ENCODE measurements at places on chromosomes 7 and 10.

DNA sequence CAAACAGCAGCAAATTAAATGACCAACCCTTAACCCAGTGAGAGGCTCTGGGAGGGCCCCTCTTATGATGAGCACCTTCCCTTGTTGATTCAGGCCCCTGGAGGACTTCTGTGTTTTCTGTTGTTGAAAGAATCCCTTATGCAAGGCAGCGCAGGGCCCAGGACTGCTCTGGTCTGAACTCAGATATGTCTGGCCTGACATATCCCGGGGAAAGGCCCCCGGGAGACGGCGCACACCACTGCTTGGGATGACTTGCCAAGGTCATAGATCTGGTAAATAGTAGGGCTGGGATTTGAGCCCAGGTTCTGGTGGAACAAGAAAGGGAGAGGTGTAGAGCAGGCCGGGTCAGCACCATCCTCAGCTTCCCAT is 124.0 kb downstream of the AOAH start:
- no peak for DNase-seq

- DNase-seq, result no peak
These were observed 27.4 kb upstream of the PCBD1 start for GRCh38 chr10:70915806-70916205.

GRCh38 chr10:123136221-123136805 is 543 bp downstream of the HMX3 start:
- no peak for DNase-seq

GRCh38 chr7:73869011-73869798 is 8.2 kb downstream of the TMEM270 start:
- no peak for DNase-seq

DNA sequence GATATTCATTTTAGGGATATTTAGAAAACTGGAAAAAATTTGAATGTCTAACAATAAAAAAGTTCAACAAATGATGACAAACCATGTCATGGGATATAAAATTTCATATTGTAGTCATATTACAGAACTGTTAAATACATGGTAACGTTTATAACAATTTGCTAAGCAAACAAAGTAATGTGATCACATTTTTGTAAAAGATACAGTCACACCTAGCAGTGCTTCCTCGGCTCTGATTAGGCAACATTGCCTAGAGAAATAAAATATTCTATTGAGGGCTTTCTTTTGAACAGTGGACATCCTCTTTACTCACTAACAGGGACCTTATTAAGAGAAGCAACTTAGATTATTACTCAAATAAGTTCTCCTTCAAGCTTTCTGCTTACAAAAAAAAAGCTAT is 605.5 kb downstream of the GATA3 start:
- DNase-seq, result no peak

GRCh38 chr10:117053482-117053881 is 48.5 kb upstream of the SHTN1 start:
- DNase-seq, result no peak

DNA sequence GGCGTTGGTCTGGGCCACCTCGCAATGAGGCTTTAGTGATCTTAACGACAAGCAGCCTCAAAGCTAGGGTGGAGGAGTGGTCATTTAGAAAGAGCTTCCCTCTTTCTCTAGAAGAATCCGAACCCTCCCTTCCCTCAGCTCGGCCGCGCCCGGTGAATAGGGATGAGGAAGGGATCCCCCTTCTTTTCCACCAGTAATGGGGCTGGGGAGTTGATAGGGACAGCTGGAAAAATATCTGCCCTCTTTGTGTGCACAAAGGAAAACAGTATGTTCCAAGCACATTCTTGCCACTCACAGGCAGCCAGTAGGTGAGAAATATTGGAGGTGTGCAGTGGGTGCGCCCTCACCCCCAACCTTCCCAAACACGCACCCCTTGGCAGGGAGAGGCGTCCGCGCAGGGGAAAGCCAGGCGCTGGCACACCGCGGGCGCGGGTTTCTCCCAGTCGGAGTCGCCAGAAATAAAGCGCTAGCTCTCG is 6.5 kb downstream of the DLX5 start:
- no peak for DNase-seq

- DNase-seq, result no peak
These were observed 156.4 kb upstream of the KLF14 start for GRCh38 chr7:130890176-130891020.

DNA sequence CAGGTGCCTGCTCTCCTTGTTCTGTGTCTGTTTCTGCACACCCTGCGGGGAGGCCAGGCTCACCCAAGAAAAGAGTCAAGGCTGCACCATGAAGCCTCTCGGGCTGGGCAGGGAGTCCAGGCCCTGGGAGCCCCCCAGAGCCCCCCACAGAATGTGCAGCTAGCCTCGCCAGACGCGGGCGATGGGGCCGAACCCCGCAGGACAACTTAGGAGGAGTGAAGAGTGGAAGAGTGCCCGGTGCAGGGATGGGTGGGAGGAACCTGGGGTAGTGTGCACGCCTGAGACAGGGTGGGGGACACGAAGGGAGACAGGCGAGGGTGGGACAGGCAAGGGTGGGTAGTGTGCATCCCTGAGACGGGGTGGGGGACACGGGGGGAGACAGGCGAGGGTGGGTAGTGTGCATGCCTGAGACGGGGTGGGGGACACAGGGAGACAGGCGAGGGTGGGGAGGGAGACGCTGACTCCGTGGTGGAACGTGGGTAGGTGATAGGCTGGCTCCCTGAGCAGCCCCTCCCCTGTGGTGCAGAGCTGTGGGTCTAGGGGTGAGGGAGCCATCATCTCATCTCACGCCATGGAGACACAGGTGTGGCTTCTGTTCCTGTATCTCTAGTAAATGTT is 615.4 kb downstream of the DNAJB6 start:
- DNase-seq, result no peak

DNA sequence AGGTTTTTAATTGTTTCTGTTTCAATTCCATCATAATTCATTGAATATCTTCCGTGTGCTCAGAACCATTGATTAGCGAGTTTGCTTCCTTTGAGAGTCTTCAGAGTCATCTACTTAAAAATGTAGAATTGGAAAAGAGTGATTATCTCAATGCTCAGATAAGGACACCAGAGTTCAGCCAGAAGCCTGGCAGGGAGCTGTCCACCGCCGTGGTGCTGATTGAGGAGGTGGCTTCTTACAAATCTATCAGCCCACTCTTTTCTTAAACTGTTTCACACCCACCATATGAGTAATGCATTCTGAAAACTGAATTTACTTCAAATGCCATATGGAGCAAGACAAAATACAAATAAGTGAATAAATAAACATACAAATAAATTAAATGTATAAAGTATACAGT is 79.3 kb downstream of the INSYN2A start:
- DNase-seq, result no peak

GRCh38 chr7:117195361-117196029 is 127.4 kb downstream of the WNT2 start:
- DNase-seq, result no peak

DNA sequence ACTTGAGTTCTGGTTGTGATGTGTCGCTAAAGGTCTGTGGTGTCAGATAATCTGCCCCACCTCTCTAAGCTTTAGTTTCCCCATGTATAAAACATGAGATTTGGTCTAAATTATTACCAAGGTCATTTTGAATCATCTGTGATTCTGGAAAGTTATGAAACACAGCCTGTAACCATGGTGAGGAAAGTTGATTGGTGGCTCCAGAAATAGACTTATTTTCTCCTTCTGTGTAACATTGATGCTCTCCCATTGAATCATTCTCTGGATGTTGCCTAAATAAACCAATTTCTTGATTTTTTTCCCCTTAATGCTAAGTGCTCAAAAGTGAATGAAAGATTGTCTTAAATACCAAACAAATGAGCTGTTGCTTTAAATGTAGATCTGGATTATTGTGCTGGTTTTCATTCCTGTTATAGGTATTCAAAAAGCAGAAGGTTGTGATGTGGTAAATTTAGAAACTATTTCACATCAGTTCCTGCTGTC is 30.0 kb upstream of the PCGF5 start:
- no peak for DNase-seq

DNA sequence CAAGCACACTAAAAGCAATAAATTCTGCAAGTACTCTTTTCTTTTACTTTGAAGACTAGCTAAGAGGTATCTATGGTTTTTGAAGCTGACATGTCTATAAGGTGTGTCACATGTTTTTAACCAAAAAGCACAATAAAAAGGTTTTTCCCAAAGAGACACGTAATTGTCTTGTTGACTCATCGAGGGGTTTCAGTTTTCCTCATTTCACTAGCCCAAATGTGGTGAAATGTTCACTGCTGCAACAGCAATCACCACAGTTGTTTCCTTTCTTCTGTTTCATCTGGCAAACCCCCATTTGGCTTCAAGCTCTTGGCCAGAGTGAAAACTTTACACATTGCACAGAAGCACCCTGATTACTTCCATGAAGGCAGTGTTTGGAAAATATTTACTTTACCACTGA is 3.8 kb upstream of the HOXA4 start:
- DNase-seq, result no peak

DNA sequence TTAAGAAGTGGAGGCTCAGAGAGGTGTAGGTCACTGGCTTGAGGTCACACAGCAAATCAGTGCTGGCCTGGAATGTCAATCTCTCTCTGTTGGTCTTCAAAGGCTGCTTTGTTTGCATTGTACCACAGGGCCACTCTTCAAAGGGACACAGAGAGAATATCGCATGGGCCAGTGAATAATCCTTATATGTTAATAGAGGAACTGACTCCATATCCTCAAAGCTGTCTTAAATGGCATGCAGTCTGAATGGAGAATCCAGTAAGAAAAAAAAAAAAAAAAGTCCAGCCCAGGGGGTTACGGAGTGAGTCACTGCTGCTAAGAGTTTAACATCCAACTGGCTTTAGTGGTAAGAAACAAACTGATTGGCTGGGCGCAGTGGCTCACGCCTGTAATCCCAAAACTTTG is 54.1 kb downstream of the NRAP start:
- DNase-seq, result no peak

DNA sequence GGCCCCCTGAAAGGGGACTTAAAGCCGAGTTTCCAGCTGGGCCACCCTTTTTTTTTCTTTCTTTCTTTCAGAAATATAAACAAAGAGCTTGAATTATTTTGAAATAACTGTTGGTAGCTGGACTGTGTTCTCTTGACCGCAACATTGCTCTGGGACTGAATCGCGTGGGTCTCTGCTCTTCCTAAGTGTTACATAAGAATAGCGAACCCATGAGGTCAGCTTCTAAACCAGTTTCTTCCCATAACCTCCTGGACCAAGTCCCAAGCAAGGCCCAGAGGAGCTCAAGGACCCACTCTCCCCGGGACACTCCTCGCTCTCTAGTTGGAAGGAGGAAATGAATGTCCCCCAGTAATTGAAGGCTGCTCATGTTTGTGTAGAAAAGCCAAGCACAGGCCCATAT is 91.1 kb downstream of the CXCL12 start:
- DNase-seq, result no peak

DNA sequence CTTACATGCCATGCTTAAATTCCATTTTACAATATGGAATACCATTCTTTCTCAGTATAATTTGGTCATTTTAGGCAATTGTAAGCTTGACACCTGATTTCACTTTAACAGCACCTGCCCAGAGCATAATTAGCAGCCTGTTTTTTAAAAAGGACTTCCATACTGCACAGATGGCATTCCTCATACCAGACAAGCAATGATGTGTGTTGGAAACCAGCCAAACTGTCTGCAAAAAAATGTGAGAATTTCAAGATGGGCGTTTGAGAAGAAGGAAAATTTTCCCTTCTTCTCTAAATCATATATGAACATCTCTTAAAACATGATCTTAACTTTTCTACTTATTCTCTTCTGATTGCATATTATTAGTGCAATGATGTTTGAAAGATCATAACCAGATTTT is 40.4 kb upstream of the AGMO start:
- no peak for DNase-seq

DNA sequence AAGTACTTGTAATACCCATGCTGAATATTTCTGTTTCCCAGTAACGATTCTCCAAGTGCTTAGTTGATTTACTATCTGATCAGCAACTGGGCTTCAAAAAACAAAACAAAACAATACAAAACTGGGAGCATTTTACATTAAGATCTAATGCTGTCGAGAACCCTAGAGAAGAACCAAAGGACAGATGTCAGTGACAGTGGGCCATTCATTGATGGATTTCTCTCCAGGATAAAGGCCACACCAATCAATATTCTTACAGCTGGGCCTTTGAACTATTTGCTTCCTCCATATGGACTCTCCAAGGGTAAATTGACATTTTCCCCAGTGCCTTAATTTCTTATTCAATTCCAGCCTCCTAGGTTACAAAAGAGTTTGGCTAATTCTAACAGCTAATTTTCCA is 217.5 kb downstream of the ADAM12 start:
- no peak for DNase-seq

DNA sequence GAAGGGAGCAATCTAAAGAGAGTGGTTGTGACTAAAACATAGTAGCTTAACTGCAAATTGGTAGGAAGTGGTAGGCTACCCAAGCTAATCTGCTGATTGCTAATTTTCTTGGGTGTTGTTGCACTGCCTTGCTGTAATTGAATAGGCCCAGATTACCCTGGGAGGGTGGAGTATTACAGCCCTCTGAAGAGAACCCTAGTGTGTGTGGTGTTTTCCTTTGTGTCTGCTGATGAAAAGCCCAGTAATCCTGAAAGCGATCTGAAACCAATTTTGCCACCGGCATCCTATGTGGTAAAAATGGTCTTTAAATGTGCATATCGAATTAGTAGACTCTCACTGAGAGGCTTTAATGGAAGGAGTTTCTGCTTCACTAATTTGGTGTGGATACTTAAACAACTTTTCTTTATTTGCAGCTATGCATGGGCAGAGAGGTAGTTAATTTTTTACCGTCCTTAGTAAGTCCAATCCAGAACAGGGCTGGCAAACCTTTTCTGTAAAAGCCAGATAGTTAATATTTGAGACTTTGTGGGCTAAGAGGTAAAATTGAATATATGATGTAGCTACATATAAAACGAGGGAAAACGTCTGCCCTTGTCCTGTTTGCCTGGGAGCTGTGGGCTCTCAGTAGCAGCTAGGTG is 92.5 kb downstream of the CSTF2T start:
- DNase-seq, result no peak

- DNase-seq, result no peak
These were observed 4.0 kb downstream of the PDAP1 start for GRCh38 chr7:99404235-99404976.

DNA sequence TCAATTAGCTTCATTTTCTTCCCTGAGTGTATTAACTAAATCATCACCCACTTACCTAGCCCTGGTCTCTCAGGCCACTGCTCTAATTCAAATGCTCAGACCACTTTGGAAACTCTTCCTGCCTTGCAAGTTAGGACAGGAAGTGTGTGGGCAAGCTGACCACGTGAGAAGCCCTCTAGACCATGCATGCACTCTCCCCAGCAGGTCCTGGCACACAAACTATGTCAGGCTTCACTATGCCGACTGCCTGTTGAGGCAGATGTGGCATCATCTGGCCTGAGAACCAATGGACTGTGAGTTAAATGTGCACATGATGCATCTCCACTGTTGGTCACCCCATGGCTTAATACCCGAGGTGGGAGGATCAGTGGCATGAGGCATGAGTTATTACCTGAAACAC is 439.6 kb downstream of the GRID1 start:
- DNase-seq, result no peak

Measured in esophagus squamous epithelium (tissue), 5 donors.